ENCODE measurements at places on chromosomes 3 and 15. TPM values are rescaled to one million over a fixed set of nuclear protein-coding genes. Genes with fewer than 3 reads are reported as not detected.

The SLITRK3 gene
- total RNA-seq: not detected

The SNURF gene
- total RNA-seq: 0.45 TPM

The CCK gene
- 2.7 TPM for total RNA-seq

The GALK2 gene
- total RNA-seq: 36.9 TPM

The KLHL40 gene
- total RNA-seq: not detected

The GP5 gene
- total RNA-seq: not detected

The HHLA2 gene
- not detected for total RNA-seq

The SPTSSB gene
- total RNA-seq: not detected

The PLCB2 gene
- total RNA-seq: 2.2 TPM

The CHRM5 gene
- not detected for total RNA-seq

The PLXND1 gene
- total RNA-seq: 56.7 TPM

The C2CD4A gene
- not detected for total RNA-seq

The TM6SF1 gene
- 4.2 TPM for total RNA-seq

The HRH1 gene
- 5.4 TPM for total RNA-seq

The DLEC1 gene
- not detected for total RNA-seq

The MRAS gene
- total RNA-seq: 15.0 TPM

The FGF12 gene
- total RNA-seq: not detected

The BTLA gene
- not detected for total RNA-seq

The GPR160 gene
- total RNA-seq: 0.15 TPM

The BRK1 gene
- 95.5 TPM for total RNA-seq

The SLC6A20 gene
- total RNA-seq: not detected

The SNX22 gene
- total RNA-seq: under 0.01 TPM

The BCL6 gene
- 14.6 TPM for total RNA-seq

Data from bronchus fibroblast of lung (primary cell).